HFF-Myc (cell line): ENCODE measurements at places on chromosomes 2 and 18.

DNA sequence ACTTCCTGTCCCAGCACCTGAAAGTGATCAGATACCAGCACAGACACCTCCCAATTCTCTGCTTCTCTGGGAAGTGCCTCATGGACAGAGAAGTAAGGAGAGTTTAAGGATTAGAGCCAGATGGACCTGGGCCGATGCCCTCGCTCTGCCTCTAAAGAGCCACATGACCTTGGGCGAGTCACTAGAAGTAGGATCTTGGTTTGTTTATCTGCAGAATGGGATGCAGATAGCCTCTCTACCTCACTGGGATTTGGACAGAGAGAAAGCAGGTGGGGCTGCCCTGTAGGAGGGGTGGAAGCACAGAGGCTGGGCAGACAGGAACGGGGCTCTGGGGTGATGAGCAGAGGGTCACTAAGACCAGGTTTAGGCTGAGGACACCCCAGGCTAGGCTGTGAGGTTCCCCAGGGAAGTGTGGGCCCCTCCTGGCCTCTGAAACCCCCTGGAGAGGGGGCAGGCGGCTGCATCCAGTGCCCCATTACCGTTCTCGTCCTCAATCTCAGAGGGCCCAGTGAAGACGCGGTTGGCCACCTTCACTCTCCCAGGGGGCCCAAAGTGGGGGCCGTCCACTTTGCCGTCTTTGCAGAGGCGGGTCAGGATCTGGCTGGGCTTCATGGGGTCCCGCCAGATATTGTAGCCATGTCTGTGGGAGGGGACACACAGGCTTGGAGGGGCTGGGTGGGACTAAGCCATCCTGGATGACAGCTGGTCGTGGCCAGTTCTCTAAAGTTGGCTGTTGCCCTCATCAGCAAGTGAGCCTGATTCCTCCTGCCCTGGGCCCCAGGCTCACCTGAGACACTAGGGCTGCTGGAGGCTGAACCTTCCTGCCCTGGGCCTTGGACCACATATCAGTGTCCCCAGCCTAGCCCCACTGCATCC, 13.3 kb downstream of the OTOF start:
- DNase-seq, result peak; percentile 6

DNA sequence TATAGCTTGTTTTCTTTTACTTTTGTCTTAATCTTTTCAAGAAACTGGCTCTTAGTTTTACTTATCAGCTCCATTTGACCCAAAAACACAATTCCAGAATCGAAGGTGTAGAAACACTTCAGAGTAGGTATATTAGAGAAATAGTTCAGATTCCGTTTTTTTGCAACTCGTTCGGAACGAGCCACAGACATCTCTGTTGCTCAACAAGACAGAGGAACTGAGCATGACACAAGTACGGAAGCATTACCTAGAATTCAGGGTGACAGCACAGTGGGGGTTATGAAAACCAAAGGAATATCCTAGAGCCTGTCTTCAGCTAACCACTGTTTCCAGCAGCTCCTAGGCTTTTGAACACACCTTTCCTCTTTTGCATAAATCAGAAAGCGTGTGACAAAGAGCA, 5.0 kb downstream of the HRH4 start:
- DNase-seq, result no peak

DNA sequence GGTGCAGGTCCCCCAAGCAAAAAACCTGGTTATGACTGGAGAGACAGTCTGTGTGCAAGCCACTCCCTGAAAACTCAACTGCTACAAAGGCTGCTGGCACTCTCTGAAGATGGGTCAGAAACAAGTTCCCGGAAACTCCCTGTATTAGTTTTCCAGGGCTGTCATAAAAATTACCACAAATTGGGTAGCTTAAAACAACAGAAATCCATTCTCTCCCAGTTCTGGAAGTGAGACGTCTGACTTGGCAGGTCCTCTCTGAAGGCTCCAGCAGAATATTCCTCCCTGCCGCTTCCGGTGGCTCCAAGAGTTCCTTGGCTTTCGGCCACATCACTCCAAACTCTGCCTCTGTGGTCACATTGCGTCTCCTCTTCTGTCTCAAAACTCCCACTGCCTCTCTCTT, 30.1 kb upstream of the SERPINE2 start:
- DNase-seq, result no peak

DNA sequence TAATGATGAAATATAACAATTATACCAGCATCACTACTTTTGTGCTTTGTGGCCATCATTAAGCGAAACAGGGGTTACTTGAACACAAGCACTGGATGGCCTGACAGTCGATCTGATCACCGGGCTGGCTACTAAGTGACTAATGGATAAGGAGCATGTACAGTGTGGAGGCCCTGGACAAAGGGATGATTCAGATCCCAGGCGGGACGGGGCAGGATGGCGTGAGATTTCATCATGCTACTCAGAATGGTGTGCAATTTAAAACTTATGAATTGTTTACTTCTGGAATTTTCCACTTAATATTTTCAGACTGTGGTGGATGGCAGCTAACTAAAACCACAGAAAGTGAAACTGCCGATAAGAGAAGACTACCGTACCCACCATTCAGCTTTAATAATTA, 7.0 kb upstream of the CLIP4 start:
- DNase-seq, result no peak

DNA sequence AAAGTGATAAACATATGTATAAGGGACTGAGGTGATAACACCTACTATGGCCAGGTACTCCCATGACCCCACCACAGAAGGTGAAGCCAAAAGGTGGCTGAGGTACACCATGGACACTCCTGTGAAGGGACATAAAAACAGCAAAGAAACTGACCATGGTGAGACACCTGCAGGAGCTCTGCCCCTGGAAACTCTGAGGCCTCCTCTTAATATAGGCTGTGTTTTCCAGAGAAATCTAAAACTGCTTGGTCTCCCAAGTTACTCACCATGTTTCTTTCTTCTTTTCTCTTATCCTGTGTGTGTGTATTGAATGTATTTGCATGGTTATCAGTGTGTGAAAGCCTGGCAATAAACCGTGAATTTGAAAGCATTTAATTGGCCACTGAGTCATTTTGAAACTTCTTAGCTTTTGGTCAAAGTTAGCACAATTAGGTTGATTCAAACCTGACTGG, 739.3 kb upstream of the GCFC2 start:
- DNase-seq, result no peak

DNA sequence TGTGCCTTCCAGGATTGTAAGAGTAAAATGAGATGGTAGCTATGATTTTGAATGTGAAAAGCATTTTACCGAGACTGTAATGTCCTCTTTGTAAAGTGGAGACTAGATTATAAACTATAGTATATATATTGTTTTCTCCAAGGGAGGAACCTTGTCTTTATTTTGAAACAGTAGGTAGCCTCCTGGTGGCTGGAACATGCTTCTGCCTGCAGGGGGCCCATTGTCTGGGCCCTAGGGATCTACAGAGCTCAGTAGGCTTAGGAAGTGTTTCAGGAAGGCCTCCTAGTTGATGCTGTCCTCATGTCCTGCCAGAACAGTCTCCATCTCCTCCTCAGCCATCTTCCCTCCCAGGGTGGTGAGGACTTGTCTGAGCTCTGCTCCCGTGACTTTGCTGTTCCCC, 3.0 kb downstream of the PIKFYVE start:
- DNase-seq, result no peak

DNA sequence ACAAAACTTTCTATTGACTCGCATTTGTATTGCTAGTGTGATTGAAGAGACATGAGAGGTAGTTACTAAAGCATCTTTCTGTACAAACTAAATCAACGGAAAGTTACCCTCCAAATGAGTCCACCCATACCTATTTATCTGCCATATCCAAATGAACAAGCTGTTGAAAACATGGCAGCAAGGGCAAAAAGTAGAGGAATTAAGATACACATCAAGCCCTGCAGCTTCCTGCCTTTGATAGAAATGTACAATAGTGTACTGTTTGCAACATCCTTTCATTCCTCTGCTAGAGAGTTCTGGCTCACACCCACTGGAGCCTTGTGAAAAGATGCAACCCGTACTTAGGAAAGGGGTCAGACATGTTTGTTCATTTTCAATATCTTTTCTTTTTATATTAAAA, 122.5 kb downstream of the ERBB4 start:
- DNase-seq, result no peak

- DNase-seq, result no peak
These were observed 99.8 kb downstream of the ALK start for GRCh38 chr2:29821591-29821990.

DNA sequence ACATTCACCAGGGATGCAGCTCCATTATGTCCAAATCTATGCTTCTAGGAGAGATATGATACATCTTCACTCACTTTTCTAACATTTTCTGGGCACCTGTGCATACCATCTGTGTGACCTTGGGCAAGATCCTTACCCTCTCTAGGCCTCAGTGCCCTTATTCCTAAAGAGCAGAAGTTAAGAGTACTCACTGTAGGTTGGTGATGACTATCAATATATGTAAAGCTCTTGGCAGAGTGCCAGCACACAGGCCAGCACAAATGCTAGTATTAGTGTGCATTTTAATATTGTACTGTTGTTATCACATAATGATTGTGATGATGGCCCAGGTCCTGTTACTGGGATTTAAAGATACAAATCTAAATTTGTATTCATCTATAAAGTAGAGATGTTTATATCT, 199.2 kb downstream of the RAD51AP2 start:
- no peak for DNase-seq

DNA sequence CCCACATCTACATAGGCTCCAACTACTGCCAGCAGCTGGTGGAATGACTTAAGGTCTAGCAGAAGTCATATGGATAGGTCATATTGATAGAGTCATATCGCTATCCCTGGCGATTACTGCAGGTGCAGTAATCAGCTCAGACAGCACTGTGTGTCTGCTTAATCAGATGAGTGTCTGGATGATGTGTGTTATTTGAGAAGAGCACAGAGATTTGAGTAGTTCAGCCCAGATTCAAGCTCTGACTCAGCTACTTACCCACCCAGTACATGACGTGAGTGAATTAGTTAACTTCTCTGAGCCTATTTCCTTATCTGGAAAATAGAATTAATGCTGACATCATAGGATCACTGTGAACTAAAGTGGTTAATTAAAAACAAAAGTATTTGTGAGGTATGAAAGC, 78.9 kb downstream of the EHD3 start:
- DNase-seq, result no peak

DNA sequence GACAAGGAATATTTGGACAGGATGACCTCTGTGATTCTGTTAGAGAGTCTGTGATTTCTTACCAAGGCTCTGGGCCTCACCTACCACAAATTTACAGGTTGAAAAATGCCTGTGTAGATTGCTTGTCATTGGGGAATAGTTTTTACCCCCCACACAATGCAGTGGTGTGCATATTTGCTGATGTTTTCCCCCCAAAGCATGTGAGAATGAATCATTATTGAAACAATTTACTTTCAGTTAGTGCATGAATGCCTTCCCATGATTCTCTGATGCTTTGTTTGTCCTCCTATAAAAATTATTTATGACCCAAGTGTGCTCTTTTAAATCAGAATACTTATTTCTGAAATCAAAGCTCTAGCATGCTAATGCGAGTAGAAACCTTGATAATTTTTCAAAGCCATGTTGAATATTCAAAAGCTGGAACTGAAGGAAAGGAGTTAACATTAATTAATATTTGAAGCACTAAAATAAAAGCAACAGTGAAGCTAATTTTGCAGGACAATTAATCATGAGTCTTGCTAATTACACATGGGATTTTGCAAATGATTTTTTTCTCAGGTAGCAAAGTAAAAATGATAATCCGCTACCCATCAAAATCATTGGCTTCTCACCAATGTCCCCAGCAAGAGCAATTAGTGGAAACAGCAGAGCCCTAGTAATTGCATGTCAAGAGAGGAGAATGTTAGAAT, 361.2 kb upstream of the HNRNPA3 start:
- no peak for DNase-seq

DNA sequence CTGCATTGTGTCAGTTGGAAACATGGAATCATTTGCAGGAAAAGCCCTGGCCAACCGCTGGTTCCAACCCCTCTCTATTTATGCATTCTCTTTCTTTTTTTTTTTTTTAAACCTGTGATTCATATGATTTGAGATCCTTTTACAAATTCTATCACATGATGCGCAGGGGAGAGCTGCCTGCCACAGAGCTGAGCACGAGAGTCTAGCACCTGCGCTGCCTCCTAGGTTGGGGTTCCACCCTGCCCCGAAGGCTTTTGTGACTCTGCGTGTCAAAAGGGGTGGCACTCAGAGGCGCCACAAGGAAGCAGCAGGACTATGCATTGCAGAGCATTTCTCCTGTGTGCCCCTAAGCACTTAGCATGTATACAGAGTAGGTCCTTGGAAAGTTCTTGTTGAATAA, 17.3 kb upstream of the ESPNL start:
- no peak for DNase-seq

DNA sequence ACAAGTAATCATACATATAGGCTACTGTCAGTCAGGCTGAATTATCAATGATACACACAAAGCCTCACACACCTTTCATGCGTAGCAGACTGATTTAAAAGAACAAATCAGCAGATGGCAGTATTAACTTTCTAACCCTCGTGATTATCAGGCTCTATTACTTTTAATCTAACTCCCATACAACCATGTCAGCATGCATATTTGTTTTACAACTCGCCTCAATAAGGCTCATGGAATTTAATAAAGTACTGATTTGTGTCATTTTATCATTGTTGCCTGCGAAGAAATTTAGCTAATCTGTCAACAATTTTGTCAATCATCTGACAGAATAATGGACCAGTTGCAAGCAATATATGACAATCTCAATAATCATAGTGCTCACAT, 82.8 kb downstream of the SLC25A12 start:
- peak; percentile 25 for DNase-seq

GRCh38 chr2:163407296-163407695, 328.5 kb downstream of the FIGN start:
- no peak for DNase-seq

- no peak for DNase-seq
These were observed 29.2 kb downstream of the MYOM1 start for GRCh38 chr18:3190610-3191009.

- DNase-seq, result no peak
These were observed 16.2 kb downstream of the CCDC88A start for GRCh38 chr2:55403256-55403998.

DNA sequence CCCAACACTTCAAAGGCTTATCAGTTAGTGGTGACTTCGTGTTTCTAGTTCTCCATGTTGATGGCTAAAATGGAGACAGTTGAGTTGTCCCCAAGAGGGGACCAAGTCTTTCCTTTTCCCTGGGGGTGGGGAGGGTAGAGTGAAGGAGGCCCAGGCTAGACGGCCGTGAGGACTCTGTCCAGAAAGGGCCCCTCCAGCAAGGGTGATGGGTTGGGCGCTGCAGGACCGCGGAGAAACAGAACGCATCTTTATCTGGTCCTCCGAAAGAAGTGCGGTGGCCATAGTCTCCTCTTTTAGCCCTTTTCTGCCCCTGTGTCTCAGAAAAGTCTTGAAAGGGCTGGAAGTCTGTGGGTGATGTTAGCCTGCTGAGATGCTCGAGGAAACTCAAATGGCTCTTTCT, 153.2 kb downstream of the GLI2 start:
- DNase-seq, result no peak

DNA sequence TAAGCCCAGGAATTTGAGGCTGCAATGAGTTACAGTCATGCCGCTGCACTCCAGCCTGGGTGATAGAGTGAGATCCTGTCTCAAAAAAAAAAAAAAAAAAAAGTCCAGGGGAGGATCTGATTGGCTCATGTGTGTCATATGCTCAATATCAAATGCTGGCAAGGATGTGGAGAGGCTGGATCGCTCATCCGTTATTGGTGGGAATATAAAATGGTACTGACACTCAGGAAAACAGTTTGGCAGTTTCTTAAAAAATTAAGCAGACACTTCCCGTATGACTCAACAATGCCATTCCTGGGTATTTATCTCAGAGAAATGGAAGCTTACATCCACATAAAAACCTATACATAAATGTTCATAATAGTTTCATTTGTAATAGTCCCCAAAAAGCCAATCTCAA, 68.9 kb downstream of the MEX3C start:
- no peak for DNase-seq
